GM10248 (cell line): ENCODE measurements at places on chromosomes 6 and 20.

- no peak for DNase-seq
These were observed 9.4 kb upstream of the DSTN start for GRCh38 chr20:17560344-17561074.

- DNase-seq: no peak
These were observed 7.1 kb downstream of the HCK start for GRCh38 chr20:32059189-32059588.

GRCh38 chr6:142384519-142385254, 82.9 kb downstream of the ADGRG6 start:
- DNase-seq: no peak

DNA sequence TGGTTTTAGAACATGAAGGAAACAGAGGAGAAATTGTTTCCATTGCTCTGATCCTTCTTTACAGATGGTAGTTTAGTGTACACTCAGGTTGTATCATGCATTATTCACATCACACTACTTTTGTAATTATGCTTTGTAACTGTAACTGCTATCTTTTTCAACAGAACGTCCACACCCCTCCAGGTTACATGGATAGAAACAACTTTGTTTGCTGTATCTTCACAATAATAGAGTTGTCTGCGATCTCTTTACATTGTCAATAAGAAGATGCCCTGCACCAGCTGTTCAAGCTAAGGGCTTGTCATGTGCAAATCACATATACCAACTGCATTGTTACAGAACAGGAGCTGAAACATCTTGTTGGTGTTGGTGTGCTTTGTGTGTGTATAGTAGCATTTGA, 67.9 kb upstream of the MAP7 start:
- no peak for DNase-seq

- DNase-seq: no peak
These were observed 343.0 kb downstream of the CD83 start for GRCh38 chr6:14460556-14460955.

DNA sequence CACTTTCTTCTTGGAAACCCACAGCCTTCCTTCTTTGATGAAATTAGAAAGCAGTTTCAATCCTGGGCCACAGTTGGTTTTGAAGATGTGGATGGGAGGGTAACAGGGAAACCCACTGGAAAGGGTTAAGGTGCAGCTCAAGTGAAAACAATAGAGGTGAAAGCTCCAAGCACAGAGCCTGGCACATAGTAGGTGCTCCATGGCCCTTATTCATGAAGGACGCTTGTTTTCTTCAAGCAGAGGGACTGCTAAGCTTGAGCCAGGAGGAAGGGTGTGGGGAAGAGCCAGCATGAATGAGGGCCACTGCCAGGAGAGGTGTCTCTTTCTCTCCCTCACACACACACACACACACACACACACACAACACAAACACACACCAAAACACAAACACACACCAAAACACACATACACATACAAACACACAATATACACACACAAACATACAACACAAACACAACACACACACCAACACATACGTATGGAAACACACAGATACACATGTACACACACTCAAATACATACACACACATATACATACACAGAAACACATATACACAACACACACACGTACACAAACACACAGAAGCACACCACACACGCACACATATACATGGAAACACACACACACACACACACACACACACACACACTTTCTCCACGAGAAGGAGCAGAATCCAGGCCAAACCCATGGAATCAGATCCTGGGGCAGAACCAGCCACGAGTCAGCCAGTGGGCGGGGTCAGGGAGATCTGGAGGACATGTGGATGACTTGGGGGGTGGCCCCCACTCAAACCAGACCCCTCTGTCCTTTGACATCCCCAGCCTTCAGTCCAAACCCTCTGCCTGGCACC, 23.7 kb upstream of the RBPJL start:
- no peak for DNase-seq

DNA sequence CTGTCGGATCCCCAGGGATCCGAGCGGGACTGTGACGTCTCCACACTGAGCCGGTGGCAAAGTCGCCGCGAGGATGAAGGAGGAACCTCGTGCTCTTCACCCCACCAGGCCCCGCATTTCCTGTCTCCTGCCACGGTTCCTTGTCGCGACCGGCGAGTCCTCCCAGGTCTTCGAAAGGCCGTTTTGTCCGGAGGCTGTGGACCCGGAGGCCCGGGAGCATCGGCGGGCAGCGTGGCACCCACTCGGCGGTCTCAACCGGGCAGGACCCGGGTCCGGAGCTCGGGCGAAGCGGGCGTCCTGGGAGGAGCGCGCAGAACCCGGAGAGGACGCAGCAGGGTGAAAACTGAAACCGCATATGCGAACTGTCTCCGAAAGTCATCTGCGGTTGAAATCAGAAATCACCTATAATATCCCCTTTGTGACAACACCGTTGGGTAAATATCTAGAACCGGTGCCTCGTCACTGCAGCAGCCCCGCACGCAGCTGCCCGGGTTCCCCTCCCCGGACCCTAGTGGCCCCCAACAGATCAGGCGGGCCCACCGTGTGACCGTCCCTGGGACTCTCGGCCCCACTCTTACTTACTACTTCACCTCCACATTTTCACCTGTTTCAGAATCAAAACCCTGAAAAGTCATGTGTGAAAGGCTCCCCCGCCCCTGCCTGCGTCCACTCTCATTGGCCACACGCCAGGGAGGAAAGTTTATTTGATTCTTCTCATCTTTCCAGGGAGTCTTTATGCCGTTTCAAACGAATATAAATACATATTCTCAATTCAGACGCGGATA, 3.1 kb upstream of the ULBP2 start:
- peak; percentile 79 for DNase-seq

DNA sequence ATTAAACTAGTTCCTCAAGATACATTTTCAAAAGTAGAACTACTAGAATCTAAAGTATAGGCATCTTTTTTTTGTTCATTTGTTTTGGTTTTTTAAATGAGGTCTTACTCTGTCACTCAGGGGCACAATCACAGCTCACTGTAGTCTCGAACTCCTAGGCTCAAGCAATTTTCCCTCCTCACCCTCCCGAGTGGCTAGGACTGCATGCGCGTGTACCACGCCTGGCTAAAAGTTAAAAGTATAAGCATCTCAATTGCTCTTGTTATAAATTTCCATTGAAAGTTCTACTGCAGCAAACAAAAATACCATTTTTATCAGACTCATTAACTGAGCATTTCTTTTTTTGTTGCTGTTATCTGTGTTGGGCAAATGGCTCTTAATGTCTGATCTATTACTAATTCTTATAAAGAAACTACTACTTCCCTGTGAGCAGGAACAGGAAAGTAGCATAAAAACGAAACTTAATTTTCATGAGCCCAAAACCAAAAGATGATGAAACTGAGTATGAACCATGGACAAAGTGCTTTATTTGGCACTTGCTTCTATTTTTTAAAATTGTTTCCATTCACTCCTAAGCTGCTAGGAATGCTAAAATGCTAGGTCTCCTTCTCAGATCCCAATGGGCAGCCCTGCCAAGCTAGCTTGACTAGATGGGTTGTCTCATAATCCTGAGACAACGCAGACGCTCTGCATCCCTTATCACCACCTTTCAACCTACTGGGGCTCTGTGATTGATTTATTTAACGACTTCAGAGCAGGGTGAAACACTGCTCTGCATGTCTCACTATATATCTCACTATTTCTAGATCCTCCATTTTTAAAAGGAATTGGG, 36.9 kb downstream of the TRPC4AP start:
- peak; percentile 32 for DNase-seq
